ENCODE measurements at places on chromosomes 1 and 21. TPM values are rescaled to one million over a fixed set of nuclear protein-coding genes. Genes with fewer than 3 reads are reported as not detected.

AVPR1B gene
- 0.22 TPM for total RNA-seq

CYP4Z1 gene
- total RNA-seq: not detected

ARTN gene
- 35.5 TPM for total RNA-seq

KIF1B gene
- 24.2 TPM for total RNA-seq

PPFIA4 gene
- total RNA-seq: 3.4 TPM

MMP23B gene
- total RNA-seq: 25.9 TPM

HAPLN2 gene
- total RNA-seq: not detected

DNASE2B gene
- total RNA-seq: not detected

AGPAT3 gene
- total RNA-seq: 91.9 TPM

MARK1 gene
- 0.40 TPM for total RNA-seq

FNDC5 gene
- 0.35 TPM for total RNA-seq

All from PC-3 (cell line).